ENCODE measurements at places on chromosomes 11 and 22.

DNA sequence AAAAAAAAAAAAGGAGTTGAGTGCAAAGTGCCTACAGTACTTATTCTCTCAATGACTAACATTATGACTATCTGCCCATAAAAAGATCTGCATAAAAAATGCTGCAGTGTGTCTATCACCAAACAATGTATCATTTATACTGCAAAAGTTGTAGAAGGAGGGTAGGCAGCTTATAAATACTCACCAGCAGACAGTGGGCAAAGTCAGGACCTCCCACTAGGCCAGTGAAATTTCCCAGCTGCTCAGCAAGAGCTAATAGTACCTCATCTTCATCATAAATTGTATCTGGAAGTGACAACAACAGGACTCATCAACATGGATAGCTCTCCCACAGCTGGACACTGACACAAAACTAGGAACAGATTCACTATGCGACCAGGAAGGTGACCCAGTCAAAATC, 1.6 kb downstream of the PPP2R1B start:
- DNase-seq: no peak

GRCh38 chr11:63023841-63024648, 8.4 kb upstream of the SLC22A8 start:
- DNase-seq: peak; percentile 77

DNA sequence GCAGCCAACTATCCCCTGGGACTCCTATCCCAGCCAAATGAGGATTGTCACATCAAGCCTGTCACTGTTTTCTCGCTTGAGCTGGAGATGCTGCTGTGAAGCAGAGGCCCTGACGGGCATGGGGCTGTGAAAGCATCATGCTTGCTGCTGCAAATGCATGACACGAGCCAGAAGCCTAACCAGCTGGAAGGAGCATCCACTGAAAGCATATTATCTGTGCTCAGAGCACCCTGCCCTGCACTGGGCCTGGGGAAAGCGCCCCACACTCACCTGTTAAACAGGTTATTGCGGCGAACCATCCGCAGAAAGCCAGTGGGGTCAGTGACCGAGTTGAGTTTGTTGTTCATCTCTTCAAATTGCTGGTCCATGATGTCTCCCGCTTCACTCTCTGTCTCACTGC, 110.9 kb upstream of the PITPNB start:
- DNase-seq: no peak

DNA sequence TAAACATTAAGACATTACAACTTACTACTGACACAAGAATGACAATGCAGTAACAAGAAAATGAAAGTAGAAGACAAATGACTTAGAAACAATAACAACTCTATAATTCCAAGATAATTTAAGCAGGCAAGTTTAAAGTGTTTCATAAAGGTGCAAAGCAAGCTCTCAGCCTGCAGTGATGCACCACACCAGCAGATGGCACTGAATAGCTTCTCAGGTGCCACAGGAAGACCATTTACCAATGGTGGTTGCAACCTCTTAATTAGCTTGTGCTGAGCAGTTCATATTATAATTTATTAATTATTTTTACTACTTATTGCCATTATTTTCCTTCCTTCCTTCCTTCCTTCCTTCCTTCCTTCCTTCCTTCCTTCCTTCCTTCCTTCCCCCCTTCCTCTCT, 60.6 kb downstream of the NXPE2 start:
- no peak for DNase-seq

All from CD14-positive monocyte (primary cell).